ENCODE measurements at places on chromosomes 16 and 17.

DNA sequence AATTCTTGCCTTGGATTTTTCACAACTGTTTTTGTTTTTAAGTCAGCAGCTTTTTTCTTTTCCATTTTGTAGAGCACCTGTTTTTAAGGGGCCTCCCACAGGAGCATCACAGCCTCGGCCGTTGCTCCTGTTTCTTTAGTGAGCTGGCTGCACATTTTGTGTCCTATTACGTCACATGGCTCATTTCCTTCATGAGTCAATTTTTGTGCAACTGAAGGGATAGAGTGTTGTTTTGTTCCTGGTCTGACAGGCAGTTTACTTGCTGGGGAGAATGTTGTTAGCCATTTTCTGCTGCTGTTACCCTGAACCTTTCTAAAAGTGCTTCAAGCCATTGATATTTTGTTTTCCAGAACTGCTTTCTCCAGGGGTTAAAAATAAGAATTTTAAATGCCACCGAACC is 45.0 kb upstream of the CRISPLD2 start:
- DNase-seq, result no peak

- DNase-seq, result no peak
Measured at GRCh38 chr17:77736199-77736585, 222.3 kb upstream of the TNRC6C start.

DNA sequence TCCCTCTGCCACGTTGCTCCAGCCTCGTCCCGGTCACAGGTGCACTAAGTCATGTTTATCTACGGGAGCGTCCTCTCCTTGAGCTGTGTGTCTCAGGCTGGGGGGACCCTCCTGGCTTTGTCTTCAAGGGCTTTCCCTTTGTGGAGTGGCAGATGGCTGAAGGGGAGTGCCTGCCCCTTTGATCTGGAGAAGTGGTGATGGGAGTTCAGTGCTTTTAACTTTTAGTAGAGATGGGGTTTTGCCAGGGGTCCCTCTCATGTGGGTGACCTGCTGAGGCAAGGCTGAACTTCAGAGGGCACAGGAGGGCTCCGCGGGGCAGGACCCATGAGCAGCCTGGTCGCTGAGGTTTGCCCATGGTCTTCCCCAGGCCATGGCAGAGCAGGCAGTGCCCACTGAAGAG is 73.1 kb upstream of the CDC42EP4 start:
- no peak for DNase-seq

- no peak for DNase-seq
Measured at GRCh38 chr17:83036193-83036592, 43.2 kb upstream of the METRNL start.

DNA sequence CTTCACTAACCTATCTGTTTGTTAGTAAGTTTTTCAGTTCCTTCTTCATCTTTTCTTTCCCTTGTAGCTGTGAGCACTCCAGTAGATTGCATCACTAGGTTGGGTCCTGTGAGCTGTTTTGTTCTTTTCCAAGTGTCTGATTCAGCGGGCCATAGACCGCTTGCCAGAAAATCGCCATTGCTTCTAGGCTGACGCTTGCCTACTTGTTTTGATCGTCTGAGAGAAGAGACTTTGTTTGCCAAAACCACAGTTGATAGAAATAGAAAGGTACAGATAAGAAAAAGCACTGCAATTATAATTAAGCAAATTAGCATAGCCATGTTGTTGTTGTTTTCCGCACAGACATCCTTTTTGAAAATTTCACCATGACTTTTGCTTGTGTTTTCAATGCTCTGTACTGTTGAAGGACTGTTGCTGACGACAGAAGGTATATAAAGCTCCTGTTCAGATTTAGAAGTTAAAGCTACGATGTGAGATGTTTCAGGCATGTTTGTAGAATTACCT is 3.1 kb downstream of the EVI2A start:
- peak; percentile 69 for DNase-seq

DNA sequence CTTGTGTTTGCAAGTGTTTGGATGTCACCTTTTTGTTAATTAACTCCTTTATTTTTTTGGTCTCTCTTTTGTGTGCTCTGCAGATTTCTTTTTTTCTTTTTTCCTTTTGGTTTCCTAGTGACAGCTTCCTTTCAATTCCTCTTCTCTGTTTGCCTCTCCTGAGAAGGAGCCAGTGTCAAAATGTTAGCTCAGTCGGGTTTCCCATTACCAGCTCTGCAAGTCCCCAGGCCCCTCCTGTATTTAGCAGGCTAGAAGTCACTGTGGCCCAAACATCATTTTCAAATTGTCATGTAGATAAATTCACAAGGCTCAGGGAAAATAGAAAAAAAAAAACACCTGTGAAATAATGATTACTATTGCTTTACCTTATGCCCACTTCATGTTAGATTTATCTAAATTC is 1621.6 kb downstream of the CDH8 start:
- DNase-seq, result no peak

DNA sequence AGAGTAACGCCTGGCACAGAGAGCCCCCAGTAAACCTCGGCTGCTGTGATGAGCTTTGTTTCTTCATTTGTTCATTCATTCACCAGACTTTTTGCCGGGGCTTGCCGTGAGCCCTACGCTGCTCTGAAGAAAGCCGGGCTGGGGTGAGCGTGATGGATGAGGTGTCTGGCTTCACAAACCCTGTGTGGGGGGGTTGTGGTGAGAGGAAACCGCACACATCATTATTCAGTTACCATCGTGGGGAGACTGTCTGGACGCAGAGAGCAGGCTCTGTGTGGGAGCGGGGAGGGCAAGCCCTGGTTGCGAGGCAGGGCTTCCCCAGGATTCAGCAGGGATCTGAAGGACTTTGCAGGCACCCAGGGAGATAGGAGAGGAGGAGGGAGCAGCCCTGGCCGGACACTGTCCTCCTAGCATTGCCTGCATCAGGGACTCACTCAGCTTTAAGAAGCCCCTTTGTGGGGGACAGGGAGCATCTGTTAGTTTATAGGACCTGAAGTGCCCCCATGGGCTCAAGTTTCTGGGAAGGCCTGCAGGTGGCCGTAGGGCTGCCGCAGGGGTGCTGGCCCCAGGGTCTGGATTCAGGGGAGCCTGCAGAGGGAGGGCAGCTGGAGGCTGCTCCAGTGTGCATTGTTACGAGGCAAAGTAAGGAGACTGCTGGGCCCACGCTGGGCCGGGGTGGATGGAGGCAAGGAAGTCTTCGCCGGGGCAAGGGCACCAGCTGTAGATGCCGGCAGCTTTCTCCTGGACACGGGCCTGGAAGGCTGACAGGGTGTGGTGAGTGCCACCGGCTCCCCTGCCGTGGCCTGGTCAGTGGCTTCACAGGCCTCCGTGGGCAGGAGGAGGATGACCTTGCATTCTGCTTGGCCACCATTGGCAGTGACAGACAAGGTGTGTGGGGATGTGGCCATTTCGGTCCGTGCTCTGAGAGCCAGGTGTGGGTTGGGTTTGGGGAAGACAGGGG is 334.5 kb downstream of the SEC14L1 start:
- no peak for DNase-seq

DNA sequence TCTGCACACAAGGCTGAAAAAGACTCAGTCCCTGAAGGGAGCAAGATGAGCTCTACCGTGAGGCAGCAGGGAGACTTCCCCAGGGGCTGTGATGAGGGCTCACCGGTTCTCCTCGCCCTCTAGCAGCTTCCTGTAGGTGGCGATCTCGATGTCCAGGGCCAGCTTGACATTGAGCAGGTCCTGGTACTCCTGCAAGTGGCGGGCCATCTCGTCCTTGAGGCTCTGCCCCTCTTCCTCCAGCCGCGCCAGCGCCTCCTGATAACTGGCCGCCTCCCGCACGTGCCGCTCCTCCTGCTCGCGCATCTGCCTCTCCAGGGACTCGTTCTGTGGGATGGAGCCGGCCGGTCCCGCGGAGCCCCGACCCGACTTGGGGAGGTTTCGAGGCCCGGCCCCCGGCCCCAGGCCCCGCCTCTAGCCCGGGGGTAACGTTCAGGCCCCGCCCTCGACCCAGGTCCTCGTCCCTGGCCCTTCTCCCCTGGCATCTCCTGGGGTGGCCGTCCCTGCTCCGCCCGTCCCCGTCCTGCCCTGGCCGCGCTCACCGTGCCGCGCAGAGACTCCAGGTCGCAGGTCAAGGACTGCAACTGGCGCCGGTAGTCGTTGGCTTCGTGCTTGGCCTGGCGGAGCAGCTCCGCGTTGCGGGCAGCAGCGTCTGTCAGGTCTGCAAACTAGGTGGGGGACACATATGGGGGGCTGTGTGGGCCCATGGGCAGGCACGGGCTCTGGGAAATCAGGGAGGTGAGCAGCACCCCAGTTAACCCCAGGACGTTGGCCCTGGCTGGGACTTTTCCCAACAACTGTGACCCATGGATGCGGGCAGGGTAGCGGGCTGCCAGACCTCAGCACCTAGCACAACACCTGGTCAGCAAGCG is 3.9 kb downstream of the GFAP start:
- DNase-seq, result no peak

DNA sequence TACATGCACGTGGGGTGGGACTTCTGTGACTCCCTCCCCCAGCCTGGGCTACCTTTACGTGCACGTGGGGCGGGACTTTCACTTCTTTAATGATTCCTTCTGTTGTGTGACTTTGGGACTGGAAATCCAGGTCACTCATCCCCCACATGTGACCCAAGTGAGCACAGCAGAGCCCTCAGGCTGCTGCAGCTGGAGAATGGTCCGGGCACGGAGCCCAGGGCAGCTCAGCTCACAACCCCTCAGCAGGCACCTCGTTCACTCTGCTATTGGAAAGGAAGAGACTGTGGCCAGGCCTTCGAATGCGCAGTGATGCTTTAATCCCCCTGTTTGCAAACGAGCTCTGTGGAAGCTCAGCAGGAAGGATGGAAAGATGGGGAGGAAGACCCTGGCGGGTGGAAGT is 14.7 kb downstream of the DBNDD1 start:
- DNase-seq, result no peak

GRCh38 chr17:6035801-6036394 is 34.3 kb upstream of the WSCD1 start:
- DNase-seq, result no peak

GRCh38 chr17:36727052-36727451 is 125.7 kb downstream of the MRM1 start:
- no peak for DNase-seq

DNA sequence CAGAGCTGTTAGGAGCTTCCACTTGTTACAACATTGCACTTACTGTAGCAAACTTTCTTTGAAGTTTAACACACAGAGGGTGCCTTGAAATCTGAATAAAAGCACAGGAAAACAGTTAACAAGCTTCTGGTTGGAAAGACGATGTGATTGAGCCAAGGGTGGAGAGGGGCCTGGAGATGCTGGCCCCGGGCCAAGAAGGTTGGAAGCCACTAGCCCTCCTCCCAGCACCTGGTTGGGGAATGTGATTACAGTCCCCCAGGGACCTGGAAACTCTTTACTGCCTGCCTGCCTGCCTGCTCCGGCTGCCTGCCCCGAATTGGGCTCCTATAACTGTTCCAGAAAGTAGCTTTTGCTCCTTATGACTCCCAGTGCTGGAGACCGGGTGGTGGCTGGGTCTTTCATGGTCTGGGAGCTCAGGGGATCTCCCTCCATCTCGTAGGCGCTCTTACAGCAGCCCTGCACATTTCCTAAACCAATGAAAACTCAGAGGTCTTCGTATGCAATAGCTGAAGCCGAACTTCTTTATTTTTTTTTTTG is 48.0 kb upstream of the ZFHX3 start:
- DNase-seq, result no peak

GRCh38 chr16:49260956-49261530 is 20.6 kb downstream of the CBLN1 start:
- DNase-seq, result no peak

DNA sequence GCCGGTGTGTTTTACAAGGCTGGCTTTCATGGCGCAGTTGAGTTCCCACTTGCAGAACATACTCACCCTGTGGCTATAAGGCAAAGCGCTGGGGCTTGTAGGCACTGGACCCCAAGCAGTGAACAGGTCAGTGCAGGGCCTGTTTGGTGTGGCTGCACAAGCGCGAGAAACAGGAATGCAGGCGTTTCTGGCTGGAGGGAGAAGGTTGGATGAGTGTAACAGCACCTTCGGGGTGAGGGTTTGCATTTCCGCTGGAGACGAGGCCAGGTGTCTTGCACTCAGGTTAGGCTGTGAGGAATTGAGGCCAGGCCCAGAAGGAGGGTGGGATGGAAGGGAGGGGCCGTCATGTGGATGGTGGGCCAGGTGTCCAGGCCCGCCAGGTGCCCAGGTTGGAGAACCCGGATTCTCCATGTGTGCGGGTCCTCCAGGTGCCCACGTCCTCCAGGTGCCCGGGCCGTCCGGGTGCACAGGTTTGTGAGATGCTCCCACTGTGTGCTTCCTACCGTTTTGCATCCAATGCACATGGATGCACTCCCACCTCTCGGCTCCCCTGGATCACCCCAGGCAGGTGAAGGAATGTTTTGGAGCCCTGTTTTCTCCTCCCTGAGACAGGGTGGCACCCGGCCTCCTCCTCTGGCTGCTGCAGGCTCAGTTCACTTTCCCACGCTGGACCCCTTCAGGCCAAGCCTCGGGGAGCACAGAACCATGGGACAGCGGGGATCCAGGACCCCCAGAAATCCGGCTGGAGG is 46.0 kb downstream of the SLC7A5 start:
- DNase-seq, result no peak

DNA sequence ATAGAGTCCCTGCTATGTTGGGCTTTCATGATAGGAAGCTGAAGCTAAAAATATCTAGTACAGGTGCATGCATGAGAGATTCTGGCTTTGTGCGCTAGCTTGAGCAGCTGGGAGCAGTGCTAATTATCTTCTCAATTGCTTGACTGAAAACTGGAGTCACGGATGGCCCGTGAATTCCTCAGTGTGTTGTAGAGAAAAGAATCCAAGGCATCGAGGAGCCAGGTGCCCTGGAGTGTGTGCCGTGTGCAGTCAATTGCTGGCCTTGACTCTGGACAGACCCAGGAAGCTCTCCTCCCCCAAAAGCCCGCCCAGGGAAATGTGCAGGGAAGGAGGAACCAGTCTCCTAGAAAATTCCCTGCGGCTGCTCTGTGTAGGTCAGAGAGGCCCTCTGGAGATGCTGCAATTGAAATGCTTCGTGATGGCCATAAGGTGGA is 14.2 kb downstream of the LGALS3BP start:
- no peak for DNase-seq

GRCh38 chr16:68227850-68228553 is 7.9 kb downstream of the ESRP2 start:
- no peak for DNase-seq

DNA sequence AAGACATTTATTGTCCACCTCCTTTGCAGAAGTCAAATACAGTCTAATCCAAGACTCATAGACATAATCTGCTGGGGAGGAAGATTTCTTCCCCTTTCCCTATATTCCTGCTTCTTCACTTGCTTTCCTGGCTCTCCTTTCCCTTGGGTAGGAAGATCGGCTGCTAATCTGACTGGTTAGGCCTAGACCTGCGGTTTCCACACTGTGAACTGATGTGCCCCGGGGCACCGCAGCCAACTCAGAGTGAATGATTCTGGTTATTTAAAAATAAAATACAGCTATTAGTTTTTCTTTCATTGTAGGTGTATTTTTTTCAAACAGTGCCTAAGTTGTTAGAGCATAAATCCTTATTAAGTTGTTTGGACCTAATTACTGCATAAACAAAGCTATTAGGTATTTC is 78.9 kb downstream of the DNAH3 start:
- no peak for DNase-seq
